ENCODE measurements at places on chromosomes 1 and 21.
A peak's percentile ranks its signal among the peaks of the same experiment; 100 is the strongest.

GRCh38 chr1:185450060-185450788, 133.2 kb upstream of the IVNS1ABP start:
- DNase-seq, result no peak

DNA sequence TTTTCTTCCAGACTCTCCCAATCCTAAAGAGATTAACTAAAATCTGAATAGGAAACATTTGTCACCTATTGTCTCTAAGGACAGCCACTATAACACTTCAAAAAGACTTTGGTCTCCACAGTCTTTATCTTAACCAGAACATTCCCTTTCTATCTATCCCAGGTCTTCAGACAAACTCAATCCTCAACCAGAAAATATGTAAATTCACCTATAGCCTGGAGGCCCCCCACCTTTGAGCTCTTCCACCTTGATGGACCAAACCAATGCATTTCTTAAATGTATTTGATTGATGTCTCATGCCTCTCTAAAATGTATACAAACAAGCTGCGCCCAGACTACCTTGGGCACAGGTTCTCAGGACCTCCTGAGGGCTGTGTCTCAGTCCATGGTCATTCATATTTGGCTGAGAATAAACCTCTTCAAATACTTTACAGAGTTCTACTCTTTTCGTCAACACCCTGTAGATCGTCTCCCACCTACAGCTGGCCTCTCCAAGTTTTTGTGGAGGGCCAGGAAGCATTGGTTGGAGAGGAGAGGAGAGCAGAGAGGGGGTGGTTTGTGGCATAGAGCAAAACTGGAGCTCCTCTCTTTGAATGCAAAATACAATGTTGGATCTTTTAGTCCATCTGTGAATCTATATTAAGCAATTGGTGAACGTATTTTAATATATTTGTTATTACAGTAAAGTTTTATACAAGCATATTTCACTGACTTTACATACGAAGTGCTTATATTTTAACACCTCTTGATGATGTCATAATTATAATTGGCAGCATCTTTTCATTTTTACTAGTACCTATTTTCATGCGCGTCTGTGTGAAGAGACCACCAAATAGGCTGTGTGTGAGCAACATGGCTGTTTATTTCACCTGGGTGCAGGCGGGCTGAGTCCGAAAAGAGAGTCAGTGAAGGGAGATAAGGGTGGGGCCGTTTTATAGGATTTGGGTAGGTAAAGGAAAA, 230.7 kb upstream of the DUSP10 start:
- DNase-seq, result no peak

DNA sequence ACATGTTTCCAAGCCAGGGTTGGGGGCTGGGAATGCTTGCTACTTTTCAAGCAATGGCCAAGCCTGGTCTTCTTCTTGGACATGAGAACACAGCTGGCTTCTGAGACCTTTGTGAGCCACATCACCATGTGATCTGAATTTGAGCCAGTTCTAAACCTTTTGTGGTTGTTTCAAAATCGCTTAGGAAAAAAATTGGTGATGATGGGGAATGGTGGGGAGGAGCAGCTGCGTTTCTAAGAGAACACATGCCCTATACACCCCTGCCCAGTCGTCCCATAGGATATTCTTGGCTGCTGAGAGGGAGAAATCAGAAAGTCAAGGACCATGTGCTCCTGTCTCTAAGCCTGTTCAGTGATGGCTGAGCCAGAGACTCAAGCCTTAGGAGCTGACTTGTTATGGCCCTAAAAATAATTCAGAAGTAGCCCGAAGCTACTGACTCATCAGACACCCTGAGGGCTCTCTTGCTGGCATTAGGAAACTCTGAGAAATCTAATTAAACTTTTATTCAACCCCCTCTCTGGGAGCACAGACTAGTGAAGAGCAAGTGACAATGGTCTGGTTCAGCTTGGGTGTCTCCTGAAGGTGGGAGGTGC, 30.5 kb downstream of the CCDC185 start:
- no peak for DNase-seq

DNA sequence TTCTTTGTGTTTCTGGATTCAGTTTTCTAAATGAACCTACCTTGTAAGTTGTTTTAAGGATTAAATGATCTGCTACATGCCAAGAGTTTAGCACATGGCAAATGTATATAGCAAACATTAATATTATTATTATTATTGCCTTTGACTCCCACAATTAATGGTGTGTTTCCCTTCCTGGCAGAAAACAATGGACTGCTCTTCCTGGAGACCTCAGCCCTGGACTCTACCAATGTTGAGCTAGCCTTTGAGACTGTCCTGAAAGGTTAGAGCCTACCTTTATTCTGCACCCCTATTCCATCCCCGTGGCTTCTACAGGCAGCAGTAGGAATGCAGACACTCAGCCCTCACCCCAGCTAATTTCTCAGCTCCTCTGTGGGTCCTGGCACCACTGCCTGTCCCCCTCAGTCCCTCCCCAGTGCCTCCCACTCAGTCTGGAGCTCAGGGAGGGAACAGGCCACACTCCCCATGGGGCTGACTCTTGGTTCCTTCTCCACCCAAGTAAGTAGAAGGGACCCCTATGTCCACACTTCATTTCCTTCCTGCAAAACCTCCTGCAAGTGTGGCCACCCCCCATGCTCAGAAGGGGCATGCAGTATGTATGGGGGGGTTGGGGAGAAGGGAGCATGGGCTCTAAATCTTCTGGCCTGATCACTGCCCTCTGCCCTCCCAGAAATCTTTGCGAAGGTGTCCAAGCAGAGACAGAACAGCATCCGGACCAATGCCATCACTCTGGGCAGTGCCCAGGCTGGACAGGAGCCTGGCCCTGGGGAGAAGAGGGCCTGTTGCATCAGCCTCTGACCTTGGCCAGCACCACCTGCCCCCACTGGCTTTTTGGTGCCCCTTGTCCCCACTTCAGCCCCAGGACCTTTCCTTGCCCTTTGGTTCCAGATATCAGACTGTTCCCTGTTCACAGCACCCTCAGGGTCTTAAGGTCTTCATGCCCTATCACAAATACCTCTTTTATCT, 8.8 kb downstream of the RAB25 start:
- DNase-seq, result no peak

GRCh38 chr1:203280061-203280460, 25.3 kb upstream of the BTG2 start:
- no peak for DNase-seq

GRCh38 chr1:217899614-217900013, 268.5 kb downstream of the SPATA17 start:
- DNase-seq, result no peak

DNA sequence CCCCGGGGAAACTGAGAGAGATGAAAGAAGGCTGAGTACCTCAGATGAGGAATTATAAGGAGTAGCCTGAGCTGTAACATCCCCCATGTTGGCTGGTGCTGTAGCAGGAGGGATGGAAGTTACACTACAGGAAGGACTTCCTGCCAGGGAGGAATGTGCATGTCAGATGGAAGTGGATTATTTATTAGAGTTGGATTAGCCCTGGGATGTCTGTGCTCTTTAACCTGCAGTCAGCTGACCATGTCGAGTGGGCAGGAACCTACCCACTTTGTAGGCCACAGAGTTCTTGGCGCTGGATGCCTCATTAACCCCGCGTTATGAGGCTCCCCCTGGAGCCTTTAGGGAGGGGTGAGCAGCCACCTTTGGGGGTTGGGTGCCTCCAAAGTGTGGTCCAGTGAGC, 757 bp upstream of the SEMA4A start:
- DNase-seq, result no peak

DNA sequence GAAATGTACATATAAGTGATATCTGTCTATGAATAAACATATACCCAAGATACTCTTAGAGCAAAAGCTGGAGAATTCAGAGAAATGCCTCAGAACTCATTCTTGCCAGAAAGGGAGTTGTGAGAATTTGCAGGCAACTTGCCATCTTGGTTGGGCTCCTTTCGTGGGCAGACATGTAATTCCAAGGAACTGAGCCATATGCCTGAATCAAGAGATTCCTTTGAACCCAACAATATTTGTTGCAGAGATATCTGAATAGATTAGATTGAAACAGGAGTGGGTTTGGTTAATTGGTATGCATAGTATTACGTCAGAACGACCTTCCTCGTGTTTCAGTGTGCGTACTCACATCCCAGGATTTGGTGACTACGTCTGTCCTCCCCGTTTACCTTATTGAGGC, 67.0 kb downstream of the TGFB2 start:
- no peak for DNase-seq

GRCh38 chr1:201568859-201569294, 29.9 kb downstream of the NAV1 start:
- DNase-seq, result no peak

GRCh38 chr1:53359934-53360276, 32.0 kb upstream of the LRP8 start:
- DNase-seq, result no peak

GRCh38 chr21:42654913-42655795, 1.7 kb downstream of the PDE9A start:
- DNase-seq, result no peak

DNA sequence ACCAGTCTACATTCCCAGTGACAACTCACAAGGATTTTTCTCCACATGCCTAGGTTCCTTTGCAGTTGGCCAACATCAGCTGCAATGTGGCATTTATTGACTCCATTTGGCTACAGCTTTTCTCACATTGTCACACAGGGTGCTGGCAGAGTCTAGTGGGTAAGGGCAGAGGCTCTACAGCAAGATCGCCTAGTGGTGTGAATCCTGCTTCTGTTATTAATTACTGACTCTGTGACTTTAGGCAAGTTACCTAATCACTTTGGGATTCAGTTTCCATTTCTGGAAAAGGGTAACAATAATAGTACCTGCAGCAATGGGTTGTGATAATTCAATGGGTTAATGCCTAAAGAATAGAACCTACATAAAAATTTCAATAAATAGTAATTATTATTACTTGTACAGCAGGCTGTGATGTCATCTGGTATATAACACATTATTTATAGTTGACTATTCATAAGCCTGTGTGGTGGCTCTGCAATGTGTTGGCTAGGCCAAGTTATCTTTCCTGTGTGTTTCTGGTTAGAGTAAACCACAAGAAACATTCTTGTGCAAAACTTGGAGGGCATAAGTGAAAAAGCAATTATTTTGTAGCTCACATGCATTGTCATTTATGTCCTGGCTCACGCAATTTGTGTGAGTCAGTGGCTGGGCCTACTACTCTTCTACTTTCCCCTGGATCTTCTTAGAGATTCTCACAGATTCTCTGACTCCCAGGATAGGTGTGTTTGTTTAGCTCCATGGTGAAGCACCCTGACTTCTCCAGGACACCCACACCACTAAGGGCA, 59.5 kb downstream of the PTGS2 start:
- DNase-seq, result no peak

DNA sequence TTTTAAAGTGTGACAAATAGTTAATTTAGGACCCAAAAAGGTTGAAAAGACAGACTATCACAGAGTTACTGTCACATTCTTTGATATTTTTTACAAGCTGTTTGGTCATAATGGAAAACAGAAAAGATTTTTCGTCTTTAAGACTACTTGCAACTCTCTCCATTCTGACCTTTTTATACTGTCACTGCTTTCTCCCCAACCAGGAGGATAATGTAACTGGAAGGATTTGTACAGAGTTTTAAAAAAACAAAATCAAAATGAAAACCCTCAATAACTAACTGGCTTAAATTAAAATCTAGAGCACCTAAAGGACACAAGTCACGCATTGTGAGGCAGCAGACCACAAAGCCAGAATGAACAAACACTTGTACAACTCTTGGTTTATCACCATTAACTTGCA, 257.7 kb downstream of the FAF1 start:
- no peak for DNase-seq

DNA sequence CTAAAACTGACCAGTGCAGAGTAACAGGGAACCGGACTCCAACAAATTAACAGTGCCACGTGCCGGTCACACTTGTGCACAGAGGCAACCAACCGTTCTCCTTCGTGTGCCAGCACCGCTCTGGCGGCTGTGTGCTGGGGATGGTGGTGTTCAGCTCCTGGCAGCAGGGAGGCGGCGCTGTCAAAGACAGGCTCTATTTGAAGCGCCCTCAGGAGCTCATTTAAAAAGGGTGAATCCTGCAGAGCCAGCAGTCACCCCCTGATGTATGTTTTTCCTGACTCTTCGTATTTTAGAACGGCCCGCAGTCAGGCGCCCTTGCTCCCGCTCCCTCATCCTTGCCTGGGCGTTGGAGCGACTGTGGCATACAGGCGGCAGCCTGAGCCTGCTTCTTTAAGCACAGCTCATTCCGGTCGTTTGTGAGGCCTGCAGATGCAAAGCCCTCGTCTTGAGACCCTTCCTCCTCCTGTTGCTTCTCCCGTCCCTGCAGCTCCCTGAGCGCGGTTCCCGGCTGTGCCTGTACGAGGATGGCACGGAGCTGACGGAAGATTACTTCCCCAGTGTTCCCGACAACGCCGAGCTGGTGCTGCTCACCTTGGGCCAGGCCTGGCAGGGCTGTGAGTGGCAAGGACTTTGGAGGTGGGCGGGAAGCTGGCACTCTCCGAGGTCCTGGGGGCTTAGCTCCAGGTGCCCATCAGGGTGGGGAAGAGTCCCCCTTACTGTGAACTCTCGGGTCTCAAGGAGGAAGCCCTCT, 1.1 kb downstream of the DFFB start:
- DNase-seq, result peak; percentile 80

DNA sequence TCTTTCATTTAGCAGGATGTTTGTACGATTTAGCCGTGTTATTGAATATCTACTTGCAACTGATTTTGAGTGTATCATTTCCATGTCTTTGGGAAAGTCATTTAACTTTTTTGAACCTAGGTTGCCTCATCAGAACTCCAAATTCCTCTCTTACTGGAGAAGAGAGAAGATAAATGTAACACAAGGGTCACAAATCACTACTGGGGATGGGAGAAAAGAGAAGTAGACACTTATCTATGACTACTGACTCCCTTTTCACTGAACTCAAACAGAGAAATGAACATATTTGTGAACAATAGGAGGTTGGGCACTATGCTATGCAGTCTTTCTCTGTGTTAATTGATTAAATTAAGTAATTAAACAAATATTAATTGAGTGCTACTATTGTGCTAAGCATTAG, 42.2 kb downstream of the TENT5C start:
- no peak for DNase-seq

DNA sequence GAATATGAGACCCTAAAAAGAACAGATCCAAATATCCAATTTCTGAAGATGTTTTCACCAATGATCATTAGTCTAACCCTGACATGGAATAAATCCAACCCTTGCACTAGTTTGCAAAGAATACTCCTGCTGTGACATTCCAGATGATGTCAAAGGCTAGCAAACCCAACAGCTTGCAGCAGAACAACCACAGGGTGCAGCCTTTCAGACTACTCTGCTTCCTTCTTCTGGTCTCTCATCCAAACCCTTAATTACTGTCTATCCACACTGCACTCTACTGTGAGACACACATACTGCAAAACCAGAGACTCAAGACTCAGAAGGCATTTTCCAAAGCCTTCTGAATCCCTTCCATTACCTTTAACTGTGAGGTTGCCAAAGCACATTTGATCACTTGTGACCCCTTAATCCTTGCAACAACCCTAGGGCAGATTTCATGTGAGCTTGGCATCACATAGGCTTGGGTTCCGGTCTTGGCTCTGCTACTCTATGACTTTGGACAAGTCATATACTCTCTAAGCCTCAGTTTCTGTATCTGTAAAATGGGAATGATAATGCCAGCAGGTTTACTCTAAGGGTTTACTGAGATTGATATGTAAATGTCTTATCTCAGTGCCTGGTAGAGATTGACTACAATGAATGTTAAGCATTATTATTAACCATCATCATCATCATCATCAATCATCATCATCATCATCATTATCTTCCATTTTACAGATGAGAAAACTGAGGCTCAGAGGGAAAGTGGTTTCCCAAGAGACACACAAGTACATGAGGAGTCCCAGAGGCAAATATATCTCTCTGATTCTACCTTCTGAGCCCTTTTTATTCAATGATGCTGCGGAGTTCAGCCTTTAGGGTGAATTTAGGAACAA, 94.5 kb downstream of the SYF2 start:
- no peak for DNase-seq

Data from Ammon's horn (tissue), 1 donor.